PC-9 (cell line): ENCODE measurements at places on chromosomes 16 and 17. TPM values are rescaled to one million over a fixed set of nuclear protein-coding genes. Genes with fewer than 3 reads are reported as not detected.

The WFDC1 gene
- not detected in 2 replicates for total RNA-seq

The GOSR1 gene
- total RNA-seq: 30.1 and 43.7 TPM in 2 replicates

The NEK8 gene
- total RNA-seq: 11.5 and 12.1 TPM in 2 replicates

The DPEP2 gene
- total RNA-seq: not detected in 2 replicates

The C16orf92 gene
- not detected in 2 replicates for total RNA-seq

The KCNH4 gene
- not detected in 2 replicates for total RNA-seq

The GNG13 gene
- not detected in 2 replicates for total RNA-seq

DNA sequence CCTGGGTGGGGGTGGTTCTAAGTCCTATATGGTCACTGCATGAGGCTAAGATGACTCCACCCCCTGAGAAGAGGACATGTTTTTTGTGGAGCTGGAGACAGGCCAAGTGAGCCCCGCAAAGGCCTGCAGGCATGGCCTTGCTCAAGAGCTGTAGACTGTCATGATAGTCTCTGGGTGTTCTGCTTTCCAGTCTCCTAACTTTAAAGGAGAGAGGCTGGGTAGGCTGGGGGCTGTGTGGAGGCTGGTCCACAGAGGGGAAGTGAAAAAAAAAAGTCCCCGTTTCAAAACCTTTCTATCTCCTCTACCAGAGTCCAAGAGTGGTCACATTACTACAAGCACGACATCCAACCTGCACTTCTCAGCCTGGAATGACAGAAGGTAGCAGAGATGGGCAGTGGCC, 27.1 kb downstream of the CDRT4 start:
- DNase-seq: no peak

DNA sequence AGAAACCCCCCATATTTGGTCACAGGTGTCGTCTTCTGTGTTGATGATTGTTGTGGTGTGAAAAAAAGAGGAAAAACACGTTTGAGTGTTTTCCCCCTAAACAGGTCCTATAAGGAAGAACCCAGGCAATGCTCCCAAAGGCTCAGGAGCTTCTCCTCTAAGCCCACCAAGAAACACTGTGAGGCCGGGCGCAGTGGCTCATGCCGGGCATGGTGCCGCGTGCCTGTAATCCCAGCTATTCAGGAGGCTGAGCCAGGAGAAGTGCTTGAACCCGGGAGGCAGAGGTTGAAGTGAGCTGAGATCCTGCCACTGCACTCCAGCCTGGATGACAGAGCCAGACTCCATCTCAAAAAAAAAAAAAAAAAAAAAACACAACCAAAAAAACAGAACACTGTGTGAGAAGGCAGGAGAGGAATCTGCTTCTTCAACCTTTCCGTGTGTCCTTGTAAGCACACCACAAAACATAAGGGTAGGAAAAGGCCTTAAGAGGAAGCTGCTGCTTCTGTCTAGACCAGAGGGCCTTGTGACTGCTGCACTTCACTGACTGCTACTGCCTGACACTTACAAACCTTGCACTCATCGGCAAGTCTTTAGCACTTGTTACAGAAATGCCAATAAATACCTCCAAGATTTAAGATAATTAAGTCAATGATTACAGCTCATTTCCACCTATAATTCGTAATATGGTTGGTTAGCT, 9.3 kb downstream of the JPT1 start:
- no peak for DNase-seq

GRCh38 chr17:17080781-17081180, 38.5 kb downstream of the MPRIP start:
- no peak for DNase-seq

DNA sequence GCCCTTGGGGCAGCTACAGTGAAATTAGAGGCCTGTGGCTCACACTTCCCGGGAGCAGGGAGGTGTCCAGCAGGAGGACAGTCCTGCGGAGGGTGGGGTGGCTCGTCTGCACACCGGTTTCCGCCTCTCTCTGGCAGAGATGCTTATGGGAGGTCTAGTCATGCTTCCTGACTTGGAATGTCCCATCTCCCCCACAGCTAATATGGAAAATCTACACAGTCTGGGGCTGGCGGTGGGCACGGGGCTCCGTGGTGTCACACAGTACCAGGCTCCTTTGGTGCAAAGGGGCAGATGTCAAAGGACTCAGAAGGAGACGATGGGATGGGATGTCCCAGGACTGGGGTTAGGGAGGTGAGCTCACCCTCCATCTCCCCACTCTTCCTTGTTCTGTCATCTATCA, 44.1 kb upstream of the DOC2B start:
- DNase-seq: no peak

DNA sequence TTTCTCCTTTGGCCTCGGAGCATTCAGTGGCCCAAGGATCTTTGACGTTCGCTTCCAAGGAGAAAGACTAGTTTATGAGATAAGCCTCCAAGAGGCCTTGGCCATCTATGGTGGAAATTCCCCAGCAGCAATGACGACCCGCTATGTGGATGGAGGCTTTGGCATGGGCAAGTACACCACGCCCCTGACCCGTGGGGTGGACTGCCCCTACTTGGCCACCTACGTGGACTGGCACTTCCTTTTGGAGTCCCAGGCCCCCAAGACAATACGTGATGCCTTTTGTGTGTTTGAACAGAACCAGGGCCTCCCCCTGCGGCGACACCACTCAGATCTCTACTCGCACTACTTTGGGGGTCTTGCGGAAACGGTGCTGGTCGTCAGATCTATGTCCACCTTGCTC, 1.4 kb downstream of the AOC3 start:
- DNase-seq: no peak

DNA sequence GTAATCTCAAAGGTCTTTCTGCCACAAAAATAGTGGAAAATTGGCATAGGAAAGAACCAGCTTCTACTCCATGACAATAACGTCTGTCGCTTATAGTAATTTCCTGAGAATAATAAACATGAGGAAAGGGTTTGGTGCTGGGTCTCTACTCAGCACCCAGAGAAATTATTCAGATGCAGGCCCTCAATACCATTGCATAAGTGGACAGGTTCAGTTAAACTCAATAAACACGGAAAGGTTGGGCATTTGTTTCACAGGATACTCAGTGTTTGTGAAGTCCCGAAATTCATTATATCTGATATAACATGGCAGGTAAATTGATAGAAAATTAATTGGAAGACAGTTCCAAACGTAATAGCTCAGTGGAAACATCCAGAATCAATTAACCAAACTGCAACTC, 254.0 kb downstream of the CNTNAP4 start:
- no peak for DNase-seq

DNA sequence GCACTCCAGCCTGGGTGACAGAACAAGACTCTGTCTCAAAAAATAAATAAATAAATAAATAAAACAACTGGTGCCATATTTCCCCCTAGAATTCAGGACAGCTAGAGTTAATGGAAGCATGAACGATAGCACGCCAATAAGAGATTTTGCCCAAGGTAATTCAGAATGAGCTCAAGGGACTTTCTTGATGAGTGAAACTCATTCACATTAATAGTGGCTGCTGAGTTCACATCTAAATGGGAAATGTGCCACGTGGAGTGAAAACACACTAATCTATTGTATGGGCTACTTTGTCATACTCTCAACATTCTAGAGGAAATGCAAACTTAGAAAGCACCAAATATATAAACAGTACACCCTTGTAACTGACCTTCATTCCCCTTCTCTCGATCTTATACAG, 47.4 kb upstream of the PSMD7 start:
- DNase-seq: no peak

- no peak for DNase-seq
Measured at GRCh38 chr16:21654466-21654865, 2.1 kb upstream of the IGSF6 start.

DNA sequence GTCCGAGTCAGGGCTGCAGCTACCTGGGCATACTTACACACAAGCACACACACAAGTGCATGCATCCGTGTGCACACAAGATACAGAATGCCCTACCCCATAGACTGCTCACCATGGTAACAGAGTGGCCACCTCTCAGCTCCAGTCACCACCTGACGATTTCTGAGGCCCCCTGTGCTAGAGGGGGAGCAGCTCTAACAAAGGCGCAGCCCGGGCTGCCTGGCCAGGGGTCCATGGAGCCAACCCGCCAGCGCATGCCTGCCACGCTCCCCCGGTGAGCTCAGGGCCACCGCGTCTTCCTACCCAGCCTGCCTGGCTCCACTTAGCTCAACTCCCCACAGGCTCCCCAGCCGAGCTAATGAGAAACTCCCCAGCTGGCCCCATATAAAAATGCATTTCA, 75.5 kb downstream of the ZNF423 start:
- DNase-seq: no peak

- no peak for DNase-seq
Measured at GRCh38 chr17:77442976-77443747, 302.4 kb downstream of the SEC14L1 start.

GRCh38 chr16:61460020-61460419, 576.2 kb downstream of the CDH8 start:
- DNase-seq: no peak

DNA sequence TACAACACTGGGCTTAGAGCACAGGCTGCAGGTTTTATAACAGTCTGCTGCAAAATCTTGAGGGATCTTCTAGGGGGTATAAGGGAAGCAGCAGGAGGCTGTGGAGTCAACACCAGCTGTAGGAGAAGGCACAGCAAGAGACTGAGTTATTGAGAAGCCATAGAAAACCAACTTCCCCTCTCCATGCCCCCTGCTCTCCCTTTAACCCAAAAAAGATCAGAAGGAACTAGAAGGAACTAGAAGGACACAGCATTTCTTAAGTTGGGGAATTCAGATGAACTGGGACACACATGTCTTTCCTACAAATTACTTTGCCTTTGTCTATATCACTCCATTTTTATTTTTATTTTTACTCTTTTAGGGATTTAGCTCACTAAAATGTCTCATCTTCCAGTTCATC, 6.2 kb upstream of the CCL18 start:
- no peak for DNase-seq

- DNase-seq: no peak
Measured at GRCh38 chr17:66963521-66963908, 992 bp upstream of the CACNG4 start.

- no peak for DNase-seq
Measured at GRCh38 chr17:16936536-16937310, 35.2 kb downstream of the TNFRSF13B start.

DNA sequence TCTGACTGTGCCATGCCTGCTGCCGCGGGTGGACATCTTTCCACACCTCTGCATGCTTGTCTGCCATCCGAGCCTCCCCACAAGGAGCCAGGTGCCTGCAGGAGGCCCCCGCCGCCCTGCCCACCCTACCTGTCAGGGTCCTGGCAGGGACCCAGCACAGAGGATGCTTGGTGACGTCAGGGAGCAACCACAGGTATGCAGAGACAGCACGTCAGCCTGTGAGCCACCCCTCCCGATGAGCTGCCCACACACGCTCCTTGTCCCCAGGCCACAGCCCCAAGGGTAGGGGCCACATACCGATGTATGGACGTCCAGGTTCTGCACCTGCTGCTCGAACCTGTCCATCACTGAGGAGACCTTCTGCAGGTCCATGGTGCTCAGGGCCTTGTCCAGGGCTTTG, 10.6 kb downstream of the CHMP1A start:
- DNase-seq: peak; percentile 83

- no peak for DNase-seq
Measured at GRCh38 chr17:40110026-40110845, 9.8 kb upstream of the NR1D1 start.

GRCh38 chr17:21361020-21361809, 14.9 kb upstream of the KCNJ12 start:
- no peak for DNase-seq

DNA sequence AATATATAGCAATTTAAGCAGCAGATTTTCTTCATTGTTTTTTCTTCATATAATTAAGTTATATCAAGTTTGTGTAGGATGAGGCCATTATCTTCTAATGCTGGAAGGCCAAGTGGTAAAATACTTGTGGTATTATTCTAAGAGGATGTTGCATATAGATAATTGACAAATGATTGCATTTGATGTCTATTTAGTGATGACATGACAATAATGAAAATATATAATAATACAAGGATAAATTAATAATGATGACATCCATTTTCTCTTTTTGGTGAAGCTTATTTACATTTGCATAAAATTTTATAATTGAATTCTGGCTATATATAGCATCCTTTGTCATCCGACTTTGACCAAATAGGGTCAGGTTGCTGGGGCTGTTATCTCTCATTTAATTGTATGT, 195.4 kb upstream of the KCNJ16 start:
- no peak for DNase-seq

- DNase-seq: no peak
Measured at GRCh38 chr17:75350706-75351105, 54.8 kb downstream of the GRB2 start.

DNA sequence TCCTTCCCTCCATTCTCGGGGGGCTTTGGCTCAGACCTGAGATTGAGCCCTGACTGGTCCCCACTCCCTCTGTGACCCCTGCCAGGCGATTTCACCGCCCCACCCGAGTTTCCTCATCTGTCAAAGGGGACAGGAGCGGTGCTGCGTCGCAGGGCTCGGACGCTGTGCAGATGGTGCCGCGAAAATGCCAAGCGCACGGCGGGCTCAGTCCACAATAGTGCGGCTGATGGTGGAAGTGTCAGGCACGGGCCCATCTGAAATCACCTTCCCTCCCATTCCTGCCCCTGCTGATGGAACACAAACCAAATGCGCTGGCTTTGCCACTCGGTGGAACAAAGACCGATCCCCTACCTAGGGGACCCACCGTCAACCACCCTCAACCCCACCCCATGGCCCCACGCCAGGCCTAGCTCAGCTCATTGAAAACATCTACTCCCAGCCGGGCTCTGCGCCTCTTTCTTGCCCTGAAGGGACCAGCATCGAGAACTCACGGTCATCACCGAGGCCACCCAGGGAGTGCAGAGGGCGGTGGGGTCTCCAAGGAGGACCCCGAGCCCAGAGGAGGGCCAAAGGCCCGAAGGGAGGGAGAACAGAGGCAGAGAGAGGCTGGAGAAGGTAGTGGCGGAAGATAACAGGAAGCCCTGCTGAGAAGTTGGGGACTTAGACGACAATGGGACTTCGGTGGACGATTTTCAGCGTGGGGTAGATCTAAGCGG, 1.4 kb downstream of the CARHSP1 start:
- DNase-seq: no peak

DNA sequence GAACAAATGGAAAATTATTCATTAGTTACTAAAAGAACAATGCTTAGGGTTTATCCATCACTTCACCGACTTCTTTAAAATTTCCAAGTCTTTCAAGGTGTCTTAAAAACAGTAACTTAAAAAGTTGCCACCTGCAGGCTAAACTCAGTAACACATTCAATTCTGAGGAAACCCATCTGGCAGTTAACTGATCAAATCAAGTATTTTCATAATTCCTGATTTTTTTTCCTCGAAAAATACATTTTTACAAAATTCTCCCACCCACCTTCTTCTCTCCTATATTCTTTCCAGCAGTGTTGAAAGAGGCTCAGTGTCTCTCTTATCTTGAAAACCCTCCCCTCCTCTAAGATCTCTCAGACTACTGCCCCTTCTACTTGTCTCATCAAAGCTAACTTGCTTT, 29.9 kb downstream of the PARN start:
- no peak for DNase-seq
